ENCODE measurements at places on chromosomes 12 and 14.

GRCh38 chr14:80764921-80765507 is 176.5 kb downstream of the CEP128 start:
- DNase-seq = no peak

DNA sequence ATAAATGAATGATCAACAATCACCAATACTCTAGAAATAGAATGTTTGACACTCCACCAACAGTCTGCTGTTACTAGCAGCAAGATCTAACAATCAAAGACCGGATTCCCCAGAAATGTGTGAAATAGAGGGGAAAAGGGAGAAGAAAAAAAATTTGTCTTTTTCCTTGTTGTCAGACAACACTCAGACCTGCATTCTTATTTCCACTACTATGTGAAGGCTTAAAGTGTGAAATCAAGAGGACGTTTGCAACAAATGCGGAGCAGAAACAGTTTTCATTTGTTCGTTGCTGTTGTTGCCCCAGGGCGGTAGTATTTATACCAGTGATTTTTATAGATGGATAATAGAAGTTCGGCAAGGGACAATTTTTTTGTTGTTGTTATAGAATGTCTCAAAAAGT is 9.2 kb downstream of the NKX2-1 start:
- DNase-seq = no peak

- no peak for DNase-seq
These were observed 380.6 kb downstream of the CCDC91 start for GRCh38 chr12:28570811-28571210.

DNA sequence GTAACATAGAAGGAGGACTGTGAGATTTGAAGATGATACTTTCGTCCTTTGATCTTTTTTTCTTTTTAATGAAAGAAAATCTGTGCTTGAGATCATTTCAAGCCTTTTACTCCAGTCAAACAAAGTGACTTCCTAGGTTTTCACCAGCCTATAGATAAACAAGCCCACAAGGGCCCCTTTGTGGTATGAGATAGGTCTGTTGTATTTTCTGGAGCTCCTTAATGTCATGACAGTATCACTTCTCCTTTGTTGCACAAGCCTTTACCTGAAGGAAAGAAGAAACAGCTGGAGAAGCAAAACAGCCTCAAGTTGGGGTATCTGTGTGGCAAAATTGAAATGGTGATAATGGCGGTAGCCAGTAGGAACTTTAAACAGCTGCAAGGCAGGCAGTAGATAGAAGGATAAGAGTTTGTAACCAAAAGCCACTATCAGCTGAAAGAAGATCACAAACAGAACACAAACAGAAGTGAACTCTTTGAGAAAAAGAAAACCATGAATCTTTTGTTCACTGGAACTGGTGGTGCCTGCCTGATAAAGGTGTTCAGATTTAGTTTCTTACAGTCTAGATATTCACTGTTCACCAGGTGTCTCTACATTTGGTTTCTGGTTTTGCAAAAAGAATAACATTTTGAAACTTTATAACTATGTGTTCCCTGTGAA is 96.8 kb downstream of the LGR5 start:
- DNase-seq = no peak
